ENCODE measurements at places on chromosomes 4 and X. TPM values are rescaled to one million over a fixed set of nuclear protein-coding genes. Genes with fewer than 3 reads are reported as not detected.

DNA sequence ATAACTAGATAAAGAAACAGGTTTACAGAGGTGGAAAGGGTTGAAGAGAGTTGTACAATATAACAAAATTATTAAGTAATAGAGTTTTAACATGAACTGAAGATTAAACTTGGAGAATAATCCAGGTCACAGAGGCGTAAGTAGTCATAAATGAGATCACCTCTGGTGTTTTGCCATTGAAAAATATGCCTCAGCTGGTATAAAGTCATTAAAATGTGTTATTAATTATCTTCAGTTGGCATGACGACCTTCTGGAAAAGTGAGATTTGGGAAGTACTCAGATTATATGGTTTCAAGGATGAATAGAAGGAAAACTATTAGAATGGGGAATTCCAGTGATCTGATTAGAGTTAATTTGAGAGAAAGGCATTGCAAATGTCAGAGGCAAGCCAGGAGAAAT, 237.5 kb upstream of the ANXA10 start:
- no peak overlapping the region for H3K27ac ChIP-seq
- no peaks in the 10 kb centered on the region for H3K27me3 ChIP-seq
- no peak overlapping the region for H3K4me3 ChIP-seq
- H3K4me1 ChIP-seq, result no peaks in the 10 kb centered on the region
- no peak for DNase-seq

- no peaks in the 10 kb centered on the region for H3K4me1 ChIP-seq
- no peaks in the 10 kb centered on the region for H3K36me3 ChIP-seq
- H3K4me3 ChIP-seq, result no peak overlapping the region
- H3K27ac ChIP-seq, result no peak overlapping the region
- H3K27me3 ChIP-seq, result no peaks in the 10 kb centered on the region
Measured at GRCh38 chrX:129739578-129739977, 799 bp downstream of the XPNPEP2 start.

DNA sequence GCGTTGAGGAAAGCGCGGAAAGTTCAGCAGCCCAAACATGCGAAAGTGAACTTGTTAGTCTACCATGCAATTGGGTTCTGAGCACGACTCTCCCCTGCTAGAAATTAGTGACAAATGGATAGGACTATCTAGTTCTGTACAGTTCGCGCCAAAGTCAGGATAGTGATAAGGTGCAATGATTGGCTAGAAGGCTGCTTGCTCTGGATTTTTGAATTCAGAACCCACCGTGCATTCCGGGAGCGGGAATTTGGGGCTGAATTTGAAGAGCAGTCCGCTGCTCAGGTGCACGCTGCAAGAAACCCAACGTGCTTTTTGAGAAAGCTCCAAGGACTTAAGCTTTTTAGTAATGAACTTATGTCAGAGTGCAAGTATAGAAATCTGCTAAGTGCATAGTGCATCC, 732 bp upstream of the ESX1 start:
- H3K4me3 ChIP-seq, result no peak overlapping the region
- no peaks in the 10 kb centered on the region for H3K4me1 ChIP-seq
- H3K27ac ChIP-seq, result no peak overlapping the region
- H3K36me3 ChIP-seq, result no peaks in the 10 kb centered on the region
- peaks cover 91% of the 10 kb centered on the region for H3K27me3 ChIP-seq

DNA sequence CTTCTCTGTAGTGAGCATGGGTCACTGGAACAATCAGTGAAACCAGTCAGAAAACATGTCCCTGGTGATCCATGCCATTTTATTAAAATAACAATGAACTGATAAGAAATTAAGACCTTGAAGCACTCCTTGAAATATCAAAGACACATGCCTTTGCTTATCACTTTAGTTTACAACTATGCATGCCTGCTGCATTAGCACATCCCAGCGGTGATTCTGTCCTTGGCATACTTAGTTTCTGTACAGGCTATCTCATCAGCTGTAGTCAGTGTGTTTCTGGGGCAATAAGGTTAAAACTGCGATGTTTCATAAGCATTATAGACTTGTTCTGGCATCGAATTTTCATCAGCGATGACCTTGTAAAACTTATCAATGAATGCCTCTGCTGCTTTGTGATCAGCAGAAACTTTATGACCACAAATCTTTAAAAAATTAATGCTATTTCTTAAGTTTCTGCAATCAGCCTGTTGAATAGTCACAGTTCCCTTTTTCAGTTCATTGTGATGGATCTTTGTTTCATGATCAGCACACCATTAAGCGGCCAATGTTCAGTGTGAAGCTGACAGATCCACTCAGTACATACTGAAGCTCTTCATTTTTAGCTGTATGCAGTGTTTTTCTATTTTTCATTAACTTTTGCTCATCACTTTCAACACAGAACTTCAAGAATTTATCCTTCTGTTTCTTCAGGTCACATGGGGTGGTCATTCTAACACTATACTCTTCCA, 150.5 kb downstream of the RNF150 start:
- no peaks in the 10 kb centered on the region for H3K4me1 ChIP-seq
- H3K27me3 ChIP-seq, result no peaks in the 10 kb centered on the region
- no peak for DNase-seq
- no peak overlapping the region for H3K4me3 ChIP-seq

DNA sequence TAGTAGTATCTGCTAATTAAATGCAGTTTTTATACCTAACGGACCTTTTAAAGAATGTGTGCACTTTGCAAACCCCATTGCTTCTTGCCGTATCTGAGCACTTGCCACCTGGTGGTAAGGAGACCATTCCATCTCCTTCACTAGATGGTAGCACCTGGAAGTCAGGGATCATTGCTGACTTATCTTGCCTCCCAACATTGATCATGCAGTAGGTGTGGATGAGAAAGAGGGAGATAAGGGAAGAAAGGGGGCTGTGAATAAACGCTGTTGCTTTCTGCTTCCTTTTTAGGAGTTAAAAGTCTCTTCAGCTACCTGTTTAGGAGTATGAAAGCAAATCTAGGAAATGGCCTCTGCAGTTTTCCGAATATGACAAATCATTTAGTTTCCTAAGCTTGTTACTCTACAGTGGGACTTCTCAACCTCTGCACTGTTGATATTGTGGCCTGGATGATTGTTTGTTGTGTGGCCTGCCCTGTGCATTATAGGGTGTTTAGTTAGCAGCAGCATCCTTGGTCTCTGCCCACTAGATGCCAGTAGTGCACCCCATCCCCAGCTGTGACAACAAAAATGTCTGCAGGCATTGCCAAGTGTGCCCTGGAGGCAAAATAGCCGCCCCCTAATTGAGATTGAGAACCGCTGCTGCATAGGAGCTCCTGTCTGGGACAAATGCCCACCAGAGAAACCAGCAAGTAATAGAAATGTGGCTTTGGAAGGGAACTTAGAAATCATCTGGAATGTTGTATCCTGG, 38.8 kb downstream of the GAB1 start:
- H3K4me1 ChIP-seq, result peaks cover 11% of the 10 kb centered on the region
- H3K36me3 ChIP-seq, result no peaks in the 10 kb centered on the region
- H3K27me3 ChIP-seq, result no peaks in the 10 kb centered on the region
- DNase-seq, result no peak
- H3K4me3 ChIP-seq, result no peak overlapping the region
- no peak overlapping the region for H3K27ac ChIP-seq

DNA sequence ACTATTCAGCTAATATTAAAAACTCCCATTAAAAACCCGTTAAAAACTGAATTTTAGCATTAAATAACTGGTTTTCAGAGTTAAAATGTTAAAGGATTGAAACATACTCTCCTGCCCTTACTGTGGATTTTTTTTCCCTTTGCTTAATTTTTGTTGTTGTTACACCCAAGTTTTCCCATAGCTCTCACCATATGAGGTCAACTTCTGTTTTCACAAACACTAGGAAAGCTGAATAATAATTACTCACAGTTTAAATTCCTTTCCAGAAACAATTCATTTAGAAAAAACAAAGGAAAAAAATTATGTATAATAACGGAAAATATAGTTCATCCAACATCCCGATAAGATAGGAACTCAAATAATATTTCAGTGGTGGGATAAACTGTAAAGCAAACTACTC, 129.0 kb downstream of the PPP3CA start:
- no peaks in the 10 kb centered on the region for H3K36me3 ChIP-seq
- H3K4me1 ChIP-seq, result no peaks in the 10 kb centered on the region
- DNase-seq, result no peak

GRCh38 chr4:61841714-61842113, 641.6 kb downstream of the ADGRL3 start:
- no peaks in the 10 kb centered on the region for H3K36me3 ChIP-seq
- H3K4me1 ChIP-seq, result no peaks in the 10 kb centered on the region
- DNase-seq, result no peak
- H3K27ac ChIP-seq, result no peak overlapping the region
- no peaks in the 10 kb centered on the region for H3K27me3 ChIP-seq
- no peak overlapping the region for H3K4me3 ChIP-seq

DNA sequence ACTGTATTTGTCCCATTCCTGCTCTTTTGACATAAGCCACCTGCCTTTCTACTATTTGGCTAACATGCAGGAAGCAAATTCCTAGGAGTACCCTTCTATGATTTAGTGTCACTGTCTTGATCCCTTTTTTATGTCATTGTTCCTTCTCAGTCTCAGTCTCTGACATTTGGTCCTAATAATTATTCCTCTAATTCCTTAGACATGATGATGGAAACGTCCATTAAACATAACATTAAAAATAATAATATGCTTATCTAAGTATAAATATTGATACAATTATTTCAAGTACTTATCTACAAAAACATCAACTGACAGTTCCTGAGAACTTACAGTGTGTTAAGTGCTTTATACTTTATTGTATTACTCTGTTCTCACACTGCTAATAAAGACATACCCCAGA, 857.0 kb upstream of the LCORL start:
- H3K36me3 ChIP-seq, result no peaks in the 10 kb centered on the region
- H3K27me3 ChIP-seq, result no peaks in the 10 kb centered on the region
- no peak overlapping the region for H3K4me3 ChIP-seq
- DNase-seq, result no peak

DNA sequence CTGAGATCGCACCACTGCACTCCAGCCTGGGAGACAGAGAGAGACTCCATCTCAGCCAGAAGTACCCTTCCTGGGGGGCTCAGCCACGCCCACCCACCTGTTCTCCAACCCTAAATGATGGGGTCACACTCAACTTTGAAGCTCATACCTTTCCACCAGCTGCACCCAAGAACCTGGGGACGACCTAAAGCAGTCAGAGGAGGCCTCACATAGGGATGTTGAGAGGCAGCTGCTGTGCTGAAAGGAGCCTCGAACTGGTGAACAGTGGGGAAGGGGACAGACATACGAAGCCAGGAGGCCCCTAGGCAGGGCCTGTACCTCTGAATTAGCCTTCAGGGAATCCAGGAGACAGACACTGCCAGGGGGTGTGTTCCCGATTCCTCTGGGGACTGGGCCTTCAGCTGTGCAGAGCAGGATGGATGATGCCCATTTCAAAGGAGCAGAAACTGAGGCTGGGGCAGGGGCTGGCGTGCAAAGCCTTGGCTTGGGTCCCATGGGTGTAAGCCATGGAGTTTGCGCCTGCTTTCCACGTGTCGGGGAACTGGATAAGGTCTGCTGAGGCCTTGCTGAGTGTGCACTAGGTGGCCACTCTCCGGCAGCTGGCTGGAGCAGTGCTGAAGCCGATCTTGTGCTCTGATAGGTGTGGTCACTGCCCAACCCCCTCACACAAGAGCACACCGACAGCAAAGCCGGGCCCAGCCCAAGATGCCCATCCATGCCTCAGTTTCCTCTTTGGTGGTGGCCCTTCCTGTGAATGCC, 130.8 kb downstream of the CPZ start:
- no peak overlapping the region for H3K4me3 ChIP-seq
- peaks cover 46% of the 10 kb centered on the region for H3K27me3 ChIP-seq
- no peaks in the 10 kb centered on the region for H3K4me1 ChIP-seq
- H3K27ac ChIP-seq, result no peak overlapping the region
- no peaks in the 10 kb centered on the region for H3K36me3 ChIP-seq

DNA sequence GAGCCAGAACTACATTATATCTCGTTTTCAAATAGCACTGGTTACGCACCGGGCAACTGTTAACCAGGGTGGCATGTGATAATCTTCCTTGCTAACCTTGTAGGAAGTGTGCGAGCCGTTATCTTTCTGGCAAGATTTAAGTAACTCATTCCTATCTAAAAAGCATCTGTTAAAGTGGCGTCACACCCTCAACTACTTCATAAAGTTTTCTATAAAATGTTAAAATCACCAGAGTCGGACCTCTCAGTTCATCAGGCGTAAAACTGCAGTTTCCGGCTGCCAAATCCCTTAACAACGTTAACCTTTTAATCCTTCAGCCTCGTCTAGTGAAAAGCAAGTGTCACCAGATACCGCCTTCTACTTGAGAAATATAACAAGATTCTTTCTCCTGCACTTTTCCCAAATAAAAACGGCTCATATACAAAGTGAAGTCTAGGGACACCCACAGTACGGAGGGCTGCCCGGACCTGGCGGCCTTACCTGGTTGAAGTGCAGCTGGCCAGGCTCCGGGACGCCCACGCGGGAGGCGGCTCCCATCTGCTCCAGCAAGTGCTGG, 1.2 kb downstream of the SLC39A8 start:
- no peaks in the 10 kb centered on the region for H3K27me3 ChIP-seq
- H3K36me3 ChIP-seq, result no peaks in the 10 kb centered on the region
- DNase-seq, result no peak
- H3K27ac ChIP-seq, result peak overlapping the region; percentile 88

DNA sequence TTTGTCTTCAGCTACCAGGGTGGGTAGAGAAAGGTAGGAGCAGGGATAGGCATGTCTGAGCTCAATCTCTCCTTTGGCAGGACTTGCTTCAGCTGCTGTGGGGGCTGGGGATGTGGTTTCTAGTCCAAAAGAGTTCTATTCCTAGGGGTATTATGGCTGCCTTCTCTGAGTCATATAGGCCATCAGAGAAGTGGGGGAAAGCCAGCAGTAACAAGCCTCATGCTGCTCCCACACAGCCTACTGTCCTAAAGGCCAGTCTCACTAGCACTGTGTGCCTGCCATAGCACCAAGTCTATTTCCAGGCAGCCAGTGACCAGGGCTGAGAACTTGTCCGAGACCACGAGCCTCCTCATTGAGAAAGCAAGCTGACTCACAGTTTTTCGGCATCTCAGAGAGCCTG, 270.6 kb downstream of the DCAF12L2 start:
- H3K36me3 ChIP-seq, result no peaks in the 10 kb centered on the region
- H3K27me3 ChIP-seq, result no peaks in the 10 kb centered on the region
- H3K4me3 ChIP-seq, result no peak overlapping the region
- DNase-seq, result no peak

DNA sequence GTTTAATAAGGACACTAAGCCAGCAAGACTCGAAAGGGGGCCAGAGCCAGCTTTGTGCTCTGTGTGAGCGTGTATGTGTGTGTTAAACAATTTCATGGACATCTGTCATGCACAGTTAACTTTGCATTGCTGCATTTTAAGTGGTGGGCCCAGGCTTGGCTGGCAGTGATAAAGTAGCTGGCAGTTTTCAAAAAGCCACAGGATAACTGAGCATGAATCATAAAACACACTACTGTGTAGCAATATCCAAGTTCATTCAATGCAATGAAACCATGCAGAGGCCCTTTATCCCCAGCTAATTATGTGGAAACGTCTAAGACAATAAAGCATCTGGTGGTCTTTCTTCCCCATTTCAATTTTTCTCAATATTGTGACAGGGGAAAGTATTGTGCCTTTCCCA, 132.9 kb downstream of the NKX6-1 start:
- no peaks in the 10 kb centered on the region for H3K4me1 ChIP-seq
- H3K4me3 ChIP-seq, result no peak overlapping the region
- no peak for DNase-seq

- H3K4me3 ChIP-seq, result peak overlapping the region; percentile 94
- H3K4me1 ChIP-seq, result peaks cover 14% of the 10 kb centered on the region
- peak overlapping the region; percentile 96 for H3K27ac ChIP-seq
- no peaks in the 10 kb centered on the region for H3K36me3 ChIP-seq
Measured at GRCh38 chr4:76147454-76148141, 599 bp downstream of the NUP54 start.

The PPEF1 gene
- 0.33 TPM for total RNA-seq

The EDA gene
- 3.6 TPM for total RNA-seq

The ANKRD50 gene
- 19.3 TPM for total RNA-seq

The VCX3B gene
- not detected for total RNA-seq

The PAK3 gene
- total RNA-seq, result 21.1 TPM

Measured in breast epithelium (tissue), 4 donors.